ENCODE measurements at places on chromosomes 3 and 15.
A peak's percentile ranks its signal among the peaks of the same experiment; 100 is the strongest.

- DNase-seq = no peak
Measured at GRCh38 chr15:32781781-32782180, 64.0 kb downstream of the GREM1 start.

DNA sequence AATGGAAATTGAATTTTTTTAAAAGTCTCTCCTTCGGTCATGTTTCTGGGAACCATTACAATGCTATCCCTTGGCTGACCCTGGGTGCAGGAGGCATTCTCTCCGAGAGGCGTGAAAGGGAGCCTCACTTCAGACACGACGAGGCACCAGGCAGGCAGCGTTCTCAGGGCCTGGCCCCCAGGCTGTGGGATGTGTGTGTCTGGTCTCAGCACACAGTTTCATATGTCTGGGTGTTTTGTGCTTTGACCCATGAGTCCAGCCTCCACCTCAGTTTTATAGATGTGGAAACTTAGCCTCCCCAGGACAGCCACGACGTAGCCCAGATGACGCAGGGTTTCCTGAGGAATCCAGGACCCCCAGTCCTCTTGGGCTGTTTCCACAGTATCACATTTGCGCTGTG lies 34.0 kb downstream of the FGD5 start:
- DNase-seq = no peak

DNA sequence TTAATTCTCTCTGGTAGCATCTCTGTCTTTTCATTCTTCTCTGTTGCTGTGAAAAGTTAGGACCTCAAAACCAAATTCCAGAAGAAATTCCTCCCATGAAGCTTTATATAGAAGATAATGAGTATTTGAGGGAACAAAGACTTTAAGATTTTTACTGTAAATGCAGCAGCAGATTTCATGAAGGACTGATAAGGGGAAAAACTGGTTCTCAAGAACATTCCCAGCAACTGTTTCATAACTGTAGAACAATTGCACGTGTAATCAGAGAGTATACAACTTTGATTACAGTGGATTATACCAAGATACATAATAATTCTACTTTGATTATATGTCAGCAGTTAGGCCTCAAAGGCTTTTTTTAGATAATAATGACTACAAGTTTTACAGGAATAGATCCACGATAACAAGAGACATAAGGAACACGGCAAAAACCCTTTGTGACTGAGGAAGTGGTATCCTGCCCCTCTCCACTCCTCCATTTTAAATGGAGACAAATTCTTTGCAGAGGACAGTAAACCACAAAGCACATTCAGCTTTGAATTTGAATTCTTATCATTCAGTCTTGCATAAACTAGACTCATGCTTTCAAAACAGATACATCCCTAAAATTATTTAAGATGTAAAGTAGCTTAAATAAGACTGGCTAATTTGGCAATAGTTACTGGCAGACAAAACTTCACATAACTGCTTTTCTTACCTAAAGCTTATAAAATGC lies 42.9 kb upstream of the DIPK2A start:
- DNase-seq = no peak

GRCh38 chr3:86991840-86992435 lies 989 bp upstream of the VGLL3 start:
- DNase-seq = no peak

DNA sequence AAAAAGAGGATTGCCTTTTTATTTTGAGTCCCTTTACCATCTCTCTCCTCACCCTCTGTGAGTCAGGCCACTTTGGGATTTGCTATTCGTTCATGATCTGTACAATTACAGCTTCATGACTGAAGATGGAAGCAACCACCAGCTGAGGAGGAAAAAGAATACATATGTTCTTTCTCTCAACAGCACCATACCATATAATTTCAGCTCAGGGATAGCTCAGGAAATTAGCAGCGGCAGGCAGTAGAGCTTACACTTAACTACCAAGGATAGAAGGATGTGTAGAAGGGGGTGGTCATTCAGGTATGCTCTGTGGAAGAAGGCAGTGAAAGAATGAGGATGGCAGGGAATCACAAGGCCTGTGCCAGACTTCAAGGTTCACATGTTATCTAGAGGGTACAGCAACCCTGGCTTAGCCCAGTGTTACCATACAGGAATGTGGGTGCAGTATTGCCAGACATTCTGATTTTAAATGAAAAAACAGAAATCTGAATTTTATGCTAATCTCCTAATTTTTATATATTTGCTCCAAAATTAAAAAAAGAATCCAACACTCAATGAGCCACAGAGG lies 17.9 kb downstream of the PLS1 start:
- no peak for DNase-seq

- DNase-seq = no peak
Measured at GRCh38 chr3:146566138-146566537, 21.7 kb upstream of the PLSCR1 start.

GRCh38 chr3:128011140-128011539 lies 41.1 kb upstream of the SEC61A1 start:
- DNase-seq = no peak

DNA sequence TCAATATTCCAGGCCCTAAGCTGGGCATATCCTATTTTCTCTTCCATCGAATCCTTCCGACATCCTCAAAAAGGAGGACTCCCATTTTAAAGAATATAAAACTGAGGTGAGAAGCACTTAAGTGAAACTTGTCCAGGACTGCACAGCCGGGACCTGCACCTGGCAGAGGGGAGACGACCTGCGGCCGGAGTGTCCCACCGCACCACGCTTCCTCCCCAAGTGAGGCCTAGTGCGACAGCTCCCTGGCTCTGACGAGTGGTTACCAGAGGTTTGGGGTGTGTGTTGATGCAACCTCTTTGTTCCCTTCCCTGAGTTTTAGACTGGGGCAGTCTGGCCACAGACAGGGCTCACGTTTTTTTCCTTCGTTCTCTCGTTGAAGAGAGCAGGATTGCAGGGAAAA lies 24.9 kb upstream of the ATP2B2 start:
- no peak for DNase-seq

GRCh38 chr3:123499322-123499721 lies 50.4 kb upstream of the ADCY5 start:
- no peak for DNase-seq

DNA sequence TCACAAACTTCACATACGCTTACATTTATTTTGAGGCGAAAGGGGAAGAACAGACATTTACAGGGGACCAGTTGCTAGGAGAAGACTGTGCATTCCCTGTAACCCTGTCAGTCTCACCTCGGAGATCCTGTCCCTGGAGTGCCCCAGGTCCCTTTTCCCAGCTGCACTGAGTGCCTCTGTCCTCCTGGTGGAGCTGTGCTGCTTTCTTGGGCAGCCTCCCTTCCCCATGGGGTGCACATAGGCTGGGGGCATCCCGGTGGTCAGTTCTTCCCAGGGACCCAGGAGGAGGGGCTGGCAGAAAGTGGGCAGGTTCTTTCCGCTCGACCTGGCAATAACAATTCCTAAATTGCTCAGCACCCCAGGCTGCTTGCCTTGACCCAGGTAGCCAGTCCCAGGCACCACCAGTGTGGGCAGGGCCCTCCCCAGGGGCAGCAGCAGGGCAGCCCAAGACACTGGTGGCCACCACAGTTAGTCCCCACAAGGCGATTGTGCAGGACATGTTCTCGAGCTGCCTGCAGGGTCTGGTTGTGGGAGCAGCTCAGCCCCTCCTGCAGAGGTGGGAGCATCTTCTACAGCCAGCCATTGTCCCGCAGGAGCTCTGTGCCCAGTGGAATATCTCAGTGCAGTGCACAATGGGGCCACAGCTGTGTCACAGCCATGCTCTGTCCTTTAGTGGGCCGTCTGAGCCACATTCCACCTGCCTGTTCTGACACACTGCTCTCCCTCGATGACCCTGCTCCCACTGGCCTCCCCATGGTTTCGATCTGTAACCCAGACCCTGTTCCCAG lies 36.3 kb downstream of the APBA2 start:
- DNase-seq = no peak

DNA sequence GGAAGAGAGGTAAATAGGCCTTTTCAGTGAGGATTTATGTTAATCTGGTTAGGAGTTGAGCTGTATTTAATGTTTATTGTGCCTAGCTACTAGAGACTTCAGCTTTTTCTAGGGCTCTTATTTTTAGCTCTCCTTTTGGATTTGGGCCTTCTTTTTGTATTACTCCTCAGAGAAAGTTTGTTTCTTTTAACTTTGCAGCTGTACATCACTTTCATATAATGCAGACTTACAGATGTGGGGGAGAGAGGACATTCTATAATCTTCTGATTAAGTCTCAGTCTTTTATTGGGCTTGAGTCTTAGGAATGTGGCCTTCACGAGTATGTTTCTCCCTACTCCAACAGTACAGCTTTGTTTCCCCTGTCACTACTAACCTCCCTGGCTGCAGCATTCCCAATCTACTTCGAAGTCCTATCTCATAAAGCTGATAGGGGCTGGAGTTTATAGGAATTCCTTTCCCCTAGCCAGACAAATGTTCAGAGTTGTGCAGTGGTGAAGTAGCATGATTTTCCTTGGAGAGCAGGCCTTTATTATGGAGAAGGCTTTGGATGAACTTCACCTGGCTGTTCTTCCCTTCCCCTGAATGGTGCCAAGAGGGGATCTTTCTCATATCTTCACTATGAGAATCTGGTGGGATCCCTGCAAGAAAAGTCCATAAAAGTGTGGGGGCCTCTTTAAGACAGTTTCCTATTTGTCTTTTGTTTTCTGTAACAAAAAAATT lies 82.2 kb upstream of the CBLB start:
- DNase-seq = no peak

DNA sequence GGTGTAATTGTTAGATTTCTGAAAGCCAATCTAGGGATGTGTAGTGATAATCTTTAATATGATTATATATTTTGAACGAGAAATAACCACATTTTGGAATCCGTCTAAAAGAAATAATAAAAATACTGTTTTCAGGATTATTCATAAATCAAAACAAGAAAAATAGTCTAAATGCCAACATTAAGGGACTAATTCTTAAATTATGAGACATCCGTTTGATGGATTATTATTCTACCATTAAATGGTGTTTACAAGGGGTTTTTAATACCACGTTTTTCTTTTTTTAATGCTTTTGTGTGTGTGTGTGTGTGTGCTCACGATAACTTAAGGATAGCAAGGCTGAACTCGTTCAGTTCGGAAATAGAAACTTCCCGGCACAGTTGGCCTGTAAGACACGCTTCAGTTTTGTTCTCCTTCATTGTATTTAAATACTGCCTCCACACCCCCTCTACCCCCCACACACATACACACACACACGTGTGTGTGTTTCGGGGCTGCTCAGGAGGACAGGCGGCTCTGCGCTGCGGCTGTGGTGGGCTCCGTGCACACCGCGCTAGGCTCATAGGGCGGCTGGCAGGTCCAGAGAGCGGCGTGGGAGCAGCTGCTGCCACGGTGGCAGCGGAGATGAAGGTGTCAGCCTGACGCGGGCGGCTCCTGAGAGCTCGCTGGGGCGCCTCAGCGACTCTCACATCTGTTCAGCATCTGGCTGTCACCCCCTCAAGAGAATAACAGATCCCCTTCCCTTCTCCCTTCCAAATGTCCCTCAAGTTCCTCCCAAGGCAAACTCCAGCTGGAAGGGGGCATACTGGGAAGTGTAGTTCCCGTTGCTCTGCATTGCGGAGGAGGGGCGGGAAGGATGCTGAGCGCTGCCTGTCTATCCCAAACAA lies 23.0 kb upstream of the ANP32A start:
- peak; percentile 14 for DNase-seq

DNA sequence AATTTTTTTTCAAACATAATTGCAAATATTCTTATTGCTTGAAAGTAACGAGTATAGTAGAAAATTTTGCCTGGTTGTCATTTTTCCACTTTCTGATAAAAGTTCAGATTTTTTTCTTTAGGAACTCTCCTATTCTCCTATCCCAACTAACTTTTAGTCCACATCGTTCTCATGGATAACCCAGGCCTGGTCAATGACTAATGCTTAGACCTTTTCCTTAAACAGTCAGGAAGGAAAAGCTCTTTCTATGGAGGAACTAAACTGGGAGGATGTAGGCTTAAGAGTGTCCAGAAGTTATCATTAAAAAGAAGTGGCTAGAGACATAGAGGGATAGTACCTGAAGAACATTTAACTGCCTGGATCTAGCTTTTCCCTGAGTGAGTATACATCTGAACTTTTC lies 26.7 kb downstream of the CIP2A start:
- no peak for DNase-seq
